Stimulated activated naive B cell treated with anti-CD40 and anti-IgM and Interleukin-4, amounts not matched to agents 10 μg/mL and 1 μg/mL and 100 μg/mL, for 72 hours (primary cell): ENCODE measurements at places on chromosomes 2 and 18.

- H3K4me1 ChIP-seq, result peaks cover 1% of the 10 kb centered on the region
- no peaks in the 10 kb centered on the region for H3K27me3 ChIP-seq
- no peak overlapping the region for H3K4me3 ChIP-seq
- no peak overlapping the region for H3K27ac ChIP-seq
Observed at GRCh38 chr2:168136392-168136977, 110.9 kb downstream of the STK39 start.

- no peak for DNase-seq
- H3K27me3 ChIP-seq, result peaks cover 4% of the 10 kb centered on the region
- no peak overlapping the region for H3K27ac ChIP-seq
- no peak overlapping the region for H3K4me3 ChIP-seq
- no peaks in the 10 kb centered on the region for H3K36me3 ChIP-seq
- no peaks in the 10 kb centered on the region for H3K4me1 ChIP-seq
Observed at GRCh38 chr2:16209799-16210198, 269.4 kb downstream of the MYCN start.

GRCh38 chr2:66661253-66662173 lies 226.6 kb downstream of the MEIS1 start:
- H3K36me3 ChIP-seq, result peaks cover 1% of the 10 kb centered on the region
- no peak for DNase-seq
- no peaks in the 10 kb centered on the region for H3K4me1 ChIP-seq

- H3K27ac ChIP-seq, result no peak overlapping the region
- H3K27me3 ChIP-seq, result no peaks in the 10 kb centered on the region
- DNase-seq, result no peak
- peaks cover 6% of the 10 kb centered on the region for H3K4me1 ChIP-seq
- H3K36me3 ChIP-seq, result no peaks in the 10 kb centered on the region
Observed at GRCh38 chr2:109459485-109459884, 154.3 kb downstream of the SEPTIN10 start.
